GM18507 (cell line): ENCODE measurements at places on chromosomes 2 and 18.

DNA sequence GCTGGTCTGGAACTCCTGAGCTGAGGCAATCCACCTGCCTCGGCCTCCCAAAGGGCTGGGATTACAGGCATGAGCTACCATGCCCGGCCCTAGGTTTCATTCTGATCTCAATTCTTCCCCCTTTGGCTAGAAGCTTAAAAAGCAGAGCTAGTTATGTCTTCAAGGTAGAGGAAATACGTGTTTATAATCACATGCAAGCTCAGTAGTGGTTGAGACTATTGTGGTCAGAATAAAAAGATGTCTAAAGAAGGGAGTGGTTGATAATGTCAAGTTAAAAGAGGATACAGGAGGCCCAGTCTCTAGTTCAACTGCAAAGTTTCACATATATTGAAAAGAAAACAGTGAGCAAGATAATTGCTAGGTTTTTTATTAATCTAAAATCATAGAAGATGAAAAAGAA, 807.8 kb upstream of the ACVR2A start:
- no peak for DNase-seq

- DNase-seq, result no peak
Observed at GRCh38 chr18:22552899-22553460, 135.3 kb upstream of the CTAGE1 start.

GRCh38 chr18:47683774-47684173, 246.7 kb downstream of the SMAD2 start:
- DNase-seq, result no peak

DNA sequence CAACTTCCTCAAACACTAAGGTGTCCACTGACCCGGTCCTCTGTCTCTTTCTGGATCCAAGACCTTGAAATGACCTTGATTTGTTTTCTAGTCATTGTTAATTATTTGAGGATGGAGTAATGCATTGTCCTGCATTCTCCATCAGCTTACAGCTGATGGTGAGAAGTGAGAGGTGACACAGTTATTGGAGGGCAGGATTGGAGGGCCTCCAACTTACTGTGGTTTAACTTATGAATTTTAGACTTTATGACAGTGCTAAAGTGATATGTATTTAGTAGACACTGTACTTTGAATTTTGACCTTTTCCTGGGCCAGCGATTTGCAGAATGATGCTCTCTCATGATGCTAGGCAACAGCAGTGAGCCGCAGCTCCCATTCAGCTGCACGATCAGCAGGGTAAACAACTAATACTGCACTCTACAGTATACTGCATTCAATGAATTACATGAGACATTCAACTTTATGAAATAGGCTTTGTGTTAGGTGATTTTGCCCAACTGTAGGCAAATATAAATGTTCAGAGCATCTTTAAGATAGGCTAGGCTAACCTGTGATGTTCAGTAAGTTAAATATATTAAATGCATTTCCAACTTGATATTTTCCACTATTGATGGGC, 200.0 kb upstream of the MEX3C start:
- no peak for DNase-seq

DNA sequence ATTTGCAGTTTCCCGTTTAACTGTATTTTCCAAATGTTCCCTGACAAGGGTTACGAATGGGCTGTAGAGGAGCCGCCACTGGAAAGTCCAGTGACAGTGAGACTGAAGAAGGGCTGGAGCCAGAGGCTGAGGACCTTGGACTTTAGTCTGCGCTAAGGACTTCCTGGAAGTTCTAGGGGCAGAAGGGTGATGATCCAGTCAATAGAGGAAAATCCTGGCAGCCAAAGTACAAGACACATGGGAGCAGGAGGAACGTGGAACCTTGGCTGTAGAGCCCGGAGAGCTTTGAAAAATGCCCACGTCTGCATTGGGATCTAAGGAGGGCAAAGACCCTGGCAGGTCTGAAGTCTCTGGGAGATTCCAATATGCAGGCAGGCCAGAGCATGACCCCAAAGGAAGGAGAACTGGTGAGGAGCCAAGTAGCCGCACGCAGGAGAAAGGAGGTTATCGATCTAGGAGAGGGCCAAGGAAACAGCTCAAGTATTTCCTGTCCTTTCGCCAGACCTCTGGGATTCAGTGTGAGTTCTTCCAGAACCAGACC, 28.5 kb downstream of the MBP start:
- DNase-seq, result no peak

GRCh38 chr2:187994464-187995331, 297.0 kb upstream of the GULP1 start:
- no peak for DNase-seq
